Breast epithelium (tissue), 4 donors: ENCODE measurements at places on chromosomes 12 and 14. TPM values are rescaled to one million over a fixed set of nuclear protein-coding genes. Genes with fewer than 3 reads are reported as not detected.

- DNase-seq, result no peak
These were observed 1.1 kb upstream of the PRKAG1 start for GRCh38 chr12:49019443-49020324.

DNA sequence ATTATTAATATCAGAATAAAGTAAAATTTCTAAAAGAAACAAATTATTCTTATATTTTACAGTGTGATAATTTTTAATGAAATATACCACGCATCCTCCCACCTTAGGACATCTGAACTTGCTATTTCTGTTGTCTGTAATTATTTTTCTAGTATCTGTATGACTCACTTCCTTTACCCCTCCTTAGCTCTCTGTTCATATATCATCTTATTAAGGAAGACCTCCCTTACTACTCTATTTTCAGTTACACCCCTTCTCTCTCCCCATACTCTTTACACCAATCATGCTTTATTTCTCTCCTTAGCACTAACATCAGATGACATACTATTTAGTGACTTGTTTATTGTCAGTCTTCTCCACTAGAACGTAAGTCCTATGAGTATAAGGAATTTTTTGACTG, 34.2 kb upstream of the C12orf50 start:
- DNase-seq, result no peak

- DNase-seq, result no peak
These were observed 9.7 kb downstream of the SPTSSA start for GRCh38 chr14:34452258-34452822.

DNA sequence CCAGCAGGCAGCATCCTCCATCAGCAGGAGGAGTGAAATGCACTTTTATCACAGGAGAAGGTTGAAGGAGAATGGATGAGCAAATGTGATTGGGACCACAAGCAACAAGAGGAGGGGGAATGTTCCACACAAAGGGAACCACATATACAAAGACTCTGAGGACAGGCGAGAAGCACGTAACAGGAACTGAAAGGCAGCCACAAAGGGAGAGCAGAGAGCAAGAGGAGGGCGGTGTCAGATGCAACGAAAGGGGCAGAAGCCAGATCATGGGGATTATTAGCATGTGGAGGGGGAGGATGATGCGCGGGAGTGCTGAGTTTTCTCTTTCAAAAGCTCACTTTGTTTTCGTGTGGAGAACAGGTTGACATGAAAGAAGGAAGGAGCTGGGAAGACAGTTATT, 241.1 kb downstream of the SPTSSA start:
- no peak for DNase-seq

- no peak for DNase-seq
These were observed 24.7 kb upstream of the PWP1 start for GRCh38 chr12:107660861-107661415.

The RFX4 gene
- total RNA-seq, result not detected

The GYS2 gene
- 11.4 TPM for total RNA-seq

The SPIC gene
- not detected for total RNA-seq
